Kidney (tissue), 22 donors: ENCODE measurements at places on chromosomes 5 and 9. TPM values are rescaled to one million over a fixed set of nuclear protein-coding genes. Genes with fewer than 3 reads are reported as not detected.

PCDHB4 gene
- 5.8 TPM for total RNA-seq

IL5 gene
- not detected for total RNA-seq

ANXA2R gene
- 4.6 TPM for total RNA-seq

ITGA1 gene
- 65.6 TPM for total RNA-seq

FUT7 gene
- 0.60 TPM for total RNA-seq

FREM1 gene
- total RNA-seq, result 8.3 TPM

GALNT10 gene
- 44.3 TPM for total RNA-seq

SAPCD2 gene
- total RNA-seq, result 2.3 TPM

GRXCR2 gene
- not detected for total RNA-seq

NUDT12 gene
- total RNA-seq, result 14.0 TPM

ACOT12 gene
- total RNA-seq, result not detected

ACER2 gene
- total RNA-seq, result 4.2 TPM

GAPVD1 gene
- total RNA-seq, result 44.8 TPM

CXCL14 gene
- 104 TPM for total RNA-seq

ANKRD31 gene
- 0.38 TPM for total RNA-seq

AQP3 gene
- 135 TPM for total RNA-seq
